Natural killer cell treated with Interleukin-12 subunit alpha and Interleukin-12 subunit beta and Interleukin-15 and Interleukin-18, amount 100 ng/mL, for 72 hours (primary cell): ENCODE measurements at places on chromosomes 12 and 14.

GRCh38 chr12:13268581-13268980 lies 72.1 kb downstream of the EMP1 start:
- no peak for DNase-seq

- no peak for DNase-seq
Measured at GRCh38 chr14:70794294-70794693, 15.0 kb downstream of the MAP3K9 start.

DNA sequence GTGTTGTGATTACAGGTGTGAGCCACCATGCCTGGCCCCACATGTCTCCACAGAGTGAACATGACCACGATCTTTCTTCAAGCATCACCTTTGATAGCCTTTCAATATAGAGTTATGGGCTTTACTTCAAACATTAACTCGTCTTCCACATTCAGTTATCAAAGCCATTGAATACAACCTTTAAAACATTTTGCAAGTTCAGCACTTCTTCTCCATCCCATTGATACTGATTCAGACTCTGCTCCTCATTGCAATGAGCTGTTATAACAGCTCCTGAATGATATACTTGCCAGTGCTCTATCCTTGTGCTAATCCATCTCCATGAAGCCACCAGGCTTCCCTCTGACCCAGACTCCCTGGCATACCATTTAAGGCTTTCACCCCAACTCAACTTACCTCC lies 223.5 kb upstream of the EEA1 start:
- DNase-seq = no peak

DNA sequence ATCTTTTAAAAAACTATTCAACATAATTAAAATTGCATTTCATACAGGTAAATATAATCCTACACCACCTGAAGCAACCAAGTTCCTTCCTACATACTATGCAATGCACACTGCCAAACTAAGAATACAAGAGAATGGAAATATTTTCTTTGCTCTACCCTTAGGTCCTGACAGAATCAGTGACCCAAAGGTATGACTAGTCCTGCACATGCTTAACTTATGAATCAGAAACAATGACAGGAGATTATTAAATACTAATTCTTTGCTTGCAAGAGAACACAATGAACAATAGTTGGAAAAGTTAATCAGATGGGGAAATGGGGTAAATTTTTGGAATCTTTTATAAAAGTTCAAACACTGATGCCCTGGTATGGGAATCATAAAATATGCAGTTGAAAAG lies 220.1 kb downstream of the SOX5 start:
- DNase-seq = no peak

DNA sequence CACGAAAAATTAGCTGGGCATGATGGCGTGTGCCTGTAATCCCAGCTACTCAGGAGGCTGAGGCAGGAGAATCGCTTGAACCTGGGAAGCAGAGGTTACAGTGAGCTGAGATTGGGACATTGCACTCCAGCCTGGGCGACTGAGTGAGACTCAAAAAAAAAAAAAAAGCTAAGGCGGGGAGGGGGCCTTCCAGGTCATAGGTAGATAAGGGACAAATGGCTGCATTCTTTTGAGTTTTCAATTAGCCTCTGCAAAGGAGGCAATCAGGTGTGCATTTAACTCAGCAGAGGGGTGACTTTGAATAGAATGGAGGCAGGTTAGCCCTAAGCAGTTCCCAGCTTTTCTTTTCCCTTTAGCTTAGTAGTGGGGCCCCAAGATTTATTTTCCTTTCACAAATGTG lies 743 bp upstream of the AACS start:
- no peak for DNase-seq

GRCh38 chr14:22386924-22387775 lies 201.9 kb downstream of the DAD1 start:
- DNase-seq = peak; percentile 77

DNA sequence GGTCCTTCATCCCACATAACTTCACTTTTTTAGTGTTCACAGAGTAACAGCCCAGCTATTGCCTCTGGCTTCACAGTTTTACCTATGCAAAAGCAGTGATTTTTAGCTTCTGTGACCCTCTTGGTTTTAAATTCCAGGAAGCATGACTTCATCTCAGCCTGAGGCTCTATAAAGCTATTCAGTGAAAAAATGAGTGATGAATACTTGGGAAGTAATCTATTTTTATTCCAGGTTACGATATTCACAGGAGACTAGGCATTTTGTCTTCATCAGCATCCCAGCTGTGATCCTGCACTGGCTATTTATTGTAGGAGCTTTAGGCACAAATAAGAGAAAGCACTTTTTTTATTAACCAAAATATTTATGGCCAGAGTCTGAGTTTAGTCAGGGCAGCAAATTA lies 164.8 kb downstream of the SNAPC1 start:
- DNase-seq = no peak
